ENCODE measurements at places on chromosomes 1 and 21. TPM values are rescaled to one million over a fixed set of nuclear protein-coding genes. Genes with fewer than 3 reads are reported as not detected.

Gene OR2L5
- total RNA-seq, result not detected

Gene VWA1
- 5.5 TPM for total RNA-seq

Gene TMEM50B
- 12.0 TPM for total RNA-seq

Gene PLPPR4
- not detected for total RNA-seq

Gene PEAR1
- 0.36 TPM for total RNA-seq

Gene RHD
- total RNA-seq, result not detected

Gene C1orf50
- 6.4 TPM for total RNA-seq

GRCh38 chr1:29581256-29581655 lies 344.9 kb downstream of the PTPRU start:
- DNase-seq, result no peak
- H3K36me3 ChIP-seq, result no peaks in the 10 kb centered on the region

DNA sequence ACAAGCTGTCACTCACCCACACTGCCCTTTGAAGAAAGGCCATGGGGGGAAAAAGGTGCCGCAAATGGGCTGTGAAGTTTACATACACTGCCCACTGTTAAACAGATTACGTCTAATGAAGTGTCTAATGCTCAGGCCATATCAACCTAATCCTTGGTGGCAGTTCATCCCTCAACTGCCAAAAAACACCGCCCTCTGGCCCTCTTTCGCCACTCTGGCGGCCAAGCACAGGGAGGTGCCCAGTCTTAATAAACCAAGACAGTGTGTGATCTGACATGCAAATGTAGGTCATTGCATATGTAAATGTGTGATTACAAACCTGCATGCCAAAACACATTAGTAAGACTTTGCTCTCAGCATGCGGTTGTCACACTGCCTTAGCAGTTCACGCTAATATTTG lies 89.5 kb downstream of the NEK7 start:
- peaks cover 10% of the 10 kb centered on the region for H3K4me1 ChIP-seq
- no peak overlapping the region for H3K4me3 ChIP-seq
- no peaks in the 10 kb centered on the region for H3K27me3 ChIP-seq
- H3K27ac ChIP-seq, result no peak overlapping the region
- H3K36me3 ChIP-seq, result peaks cover 10% of the 10 kb centered on the region

- no peak for DNase-seq
- no peak overlapping the region for H3K4me3 ChIP-seq
- H3K4me1 ChIP-seq, result no peaks in the 10 kb centered on the region
- no peaks in the 10 kb centered on the region for H3K36me3 ChIP-seq
These were observed 8.6 kb downstream of the WLS start for GRCh38 chr1:68223687-68224086.

DNA sequence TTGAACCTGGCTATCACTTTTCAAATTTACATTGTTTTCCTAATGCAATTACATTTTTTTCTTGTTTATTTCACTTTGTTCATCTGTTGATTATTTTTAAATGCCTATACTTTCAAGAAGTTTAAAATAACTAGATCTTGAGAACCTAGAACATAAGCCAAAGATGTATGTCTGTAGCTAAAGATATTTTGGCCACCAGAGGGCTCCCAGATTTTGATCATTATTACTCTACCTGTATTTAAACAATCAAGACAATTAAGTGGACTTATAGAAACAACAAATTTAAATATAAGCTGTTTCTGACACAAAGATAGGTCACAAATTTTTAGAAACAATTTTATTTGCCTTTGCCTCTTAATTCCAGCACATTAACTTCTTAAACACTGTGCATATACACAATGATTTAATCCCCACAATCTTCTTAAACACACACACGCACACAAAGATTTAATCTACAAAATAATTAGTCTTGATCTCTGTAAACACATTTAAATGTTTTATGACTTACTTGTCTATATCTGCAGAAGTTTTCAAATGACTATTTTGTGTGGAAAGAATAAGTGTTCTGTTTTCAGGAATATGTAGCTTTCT lies 380.0 kb downstream of the DSCAM start:
- no peak for DNase-seq
- no peak overlapping the region for H3K27ac ChIP-seq
- no peaks in the 10 kb centered on the region for H3K4me1 ChIP-seq
- H3K36me3 ChIP-seq, result no peaks in the 10 kb centered on the region
- H3K4me3 ChIP-seq, result no peak overlapping the region

DNA sequence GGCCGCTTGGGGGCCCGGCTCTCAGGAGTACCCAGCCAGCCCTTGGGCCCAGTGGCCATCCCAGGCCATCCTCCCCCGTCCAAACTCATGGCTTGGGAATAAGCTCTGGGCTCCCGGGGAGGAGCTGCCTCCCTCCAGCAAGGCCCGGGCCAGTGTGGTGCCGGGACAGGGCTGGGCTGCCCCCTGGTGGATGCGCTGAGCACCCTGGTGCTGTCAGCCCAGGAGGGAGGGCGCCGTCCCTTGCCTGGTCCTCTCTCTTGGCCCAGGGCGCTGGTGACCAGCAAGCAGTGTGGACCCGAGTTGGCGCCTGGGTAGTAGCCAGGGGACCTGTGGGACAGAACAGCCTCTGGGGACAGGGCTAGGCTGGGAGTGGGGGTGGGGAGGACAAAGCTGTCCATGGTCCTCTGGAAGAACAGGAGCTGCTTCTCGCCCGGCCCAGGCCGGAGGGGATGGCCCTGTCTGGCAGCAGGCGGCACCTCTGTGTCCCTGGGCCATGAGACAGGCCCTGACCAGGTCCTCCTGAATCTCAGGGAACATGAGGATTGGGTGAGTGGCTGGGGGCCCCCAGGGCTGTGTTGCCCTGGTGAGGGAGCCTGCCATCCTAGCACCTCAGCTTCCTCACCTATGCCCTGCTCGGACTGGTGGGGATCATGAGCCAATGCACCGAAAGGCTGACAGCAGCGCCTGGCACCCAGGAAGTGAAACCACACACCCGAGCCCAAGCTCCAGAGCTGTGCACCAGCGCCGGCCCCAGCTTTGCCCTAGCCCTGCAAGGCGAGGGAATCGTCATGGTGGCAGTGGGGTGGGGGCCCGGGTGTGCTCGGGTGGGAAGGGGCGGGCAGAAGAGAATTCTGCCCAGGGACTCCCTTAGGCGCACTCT lies 9.4 kb downstream of the MORN1 start:
- no peaks in the 10 kb centered on the region for H3K27me3 ChIP-seq
- peak; percentile 67 for DNase-seq
- no peaks in the 10 kb centered on the region for H3K4me1 ChIP-seq

DNA sequence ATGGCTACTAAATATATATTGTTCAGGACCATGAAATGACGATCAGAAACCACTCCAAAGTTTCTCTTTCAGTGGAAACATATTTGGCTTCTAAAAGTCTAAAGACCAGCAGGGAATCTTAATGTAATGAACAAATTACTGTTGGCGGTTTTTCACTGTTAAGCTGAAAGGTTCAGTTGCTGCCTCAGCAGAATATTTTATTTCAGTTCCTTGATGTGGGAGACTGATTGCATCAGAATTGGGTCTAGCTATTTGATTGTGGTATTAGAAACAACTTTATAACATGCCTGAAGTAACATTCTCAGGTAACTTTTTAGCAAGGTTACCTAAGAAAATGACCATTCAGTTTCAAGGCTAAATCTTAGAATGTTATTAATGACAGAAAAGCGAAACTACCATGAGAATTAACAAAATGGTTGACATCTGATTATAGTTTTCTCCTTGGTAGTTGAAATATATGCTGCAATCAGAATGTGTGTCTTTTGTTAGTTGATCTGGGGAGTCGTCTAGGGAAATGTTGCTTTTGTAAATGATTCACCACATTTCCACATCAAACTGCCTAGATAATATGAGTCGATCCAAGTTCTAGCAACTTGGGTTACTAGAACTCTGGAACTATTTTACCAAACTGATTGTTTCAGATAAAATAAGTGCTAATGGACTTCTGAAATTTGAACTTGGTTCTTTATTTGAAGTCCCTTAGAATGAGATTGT lies 200.4 kb downstream of the HMCN1 start:
- H3K36me3 ChIP-seq, result no peaks in the 10 kb centered on the region
- DNase-seq, result no peak
- H3K27me3 ChIP-seq, result no peaks in the 10 kb centered on the region
- H3K4me3 ChIP-seq, result no peak overlapping the region

- peak overlapping the region; percentile 57 for H3K4me3 ChIP-seq
- peaks cover 32% of the 10 kb centered on the region for H3K36me3 ChIP-seq
- DNase-seq, result peak; percentile 73
- peaks cover 6% of the 10 kb centered on the region for H3K27me3 ChIP-seq
- peak overlapping the region; percentile 84 for H3K27ac ChIP-seq
These were observed 58.5 kb downstream of the TENT5C start for GRCh38 chr1:117664314-117664713.

DNA sequence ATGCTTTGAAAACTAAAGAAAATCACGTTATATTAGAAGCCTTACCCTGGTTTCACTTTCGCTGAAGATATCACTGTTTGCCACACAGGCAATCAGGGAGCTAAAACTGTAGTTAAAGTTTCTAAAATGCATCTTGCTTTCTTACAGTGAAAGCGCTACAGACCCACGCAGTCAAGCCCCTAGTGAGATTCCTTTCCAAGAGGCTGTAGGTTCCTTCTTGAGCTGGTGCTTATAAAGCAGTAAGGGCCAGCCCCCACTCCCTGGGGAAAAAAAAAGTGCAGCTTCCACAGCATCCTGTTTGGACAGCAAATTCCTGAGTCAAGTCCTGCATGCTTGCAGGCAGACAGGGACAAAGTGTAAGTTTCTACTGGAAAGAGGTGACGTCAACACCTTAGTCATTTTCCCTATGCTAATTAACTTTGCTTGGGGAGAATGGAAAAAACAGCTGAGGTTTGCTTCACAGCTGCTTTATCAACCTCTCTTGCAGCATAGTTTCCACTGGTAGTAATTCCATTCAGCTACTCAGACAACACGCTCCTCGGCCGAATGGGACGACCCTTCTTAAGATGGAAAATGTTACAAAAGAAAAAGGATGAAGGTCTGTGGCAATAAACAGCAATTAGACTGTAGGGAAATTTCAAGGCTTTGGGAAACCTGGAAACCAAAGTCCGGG lies 14.7 kb upstream of the KCNE1 start:
- peaks cover 33% of the 10 kb centered on the region for H3K4me1 ChIP-seq
- peak overlapping the region; percentile 66 for H3K4me3 ChIP-seq
- H3K27ac ChIP-seq, result peak overlapping the region; percentile 89
- H3K36me3 ChIP-seq, result no peaks in the 10 kb centered on the region

GRCh38 chr1:164473544-164473943 lies 85.4 kb upstream of the PBX1 start:
- no peaks in the 10 kb centered on the region for H3K36me3 ChIP-seq
- H3K4me3 ChIP-seq, result no peak overlapping the region
- no peaks in the 10 kb centered on the region for H3K4me1 ChIP-seq
- no peak for DNase-seq

GRCh38 chr1:116031302-116031835 lies 55.1 kb downstream of the SLC22A15 start:
- H3K4me1 ChIP-seq, result no peaks in the 10 kb centered on the region
- no peak overlapping the region for H3K4me3 ChIP-seq
- no peak for DNase-seq
- H3K27ac ChIP-seq, result no peak overlapping the region

GRCh38 chr1:47638240-47638639 lies 200.4 kb downstream of the FOXD2 start:
- H3K4me1 ChIP-seq, result no peaks in the 10 kb centered on the region
- H3K36me3 ChIP-seq, result no peaks in the 10 kb centered on the region
- no peak overlapping the region for H3K27ac ChIP-seq
- DNase-seq, result no peak
- no peak overlapping the region for H3K4me3 ChIP-seq

- no peak for DNase-seq
- H3K36me3 ChIP-seq, result no peaks in the 10 kb centered on the region
- H3K4me3 ChIP-seq, result no peak overlapping the region
These were observed 537.7 kb downstream of the LMO4 start for GRCh38 chr1:87866416-87866815.

DNA sequence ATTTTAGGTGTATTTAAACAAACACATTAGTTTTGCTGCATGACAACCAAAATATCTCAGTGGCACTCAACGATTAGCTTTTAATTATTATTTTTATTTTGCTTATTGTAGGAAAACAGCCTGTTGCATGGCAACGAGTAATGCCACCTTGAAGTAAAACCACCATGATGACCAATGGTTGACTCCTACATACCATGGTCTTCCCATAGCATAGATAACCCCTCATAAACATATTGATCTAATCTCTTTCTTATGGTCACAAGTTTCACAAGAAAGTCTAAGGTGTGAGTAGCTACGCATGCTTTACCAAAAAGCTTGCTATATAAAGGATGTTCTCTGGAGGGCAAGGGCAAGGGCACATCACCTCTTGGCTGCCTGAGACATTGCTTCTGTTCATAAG lies 61.5 kb upstream of the PTBP2 start:
- no peak overlapping the region for H3K27ac ChIP-seq
- no peaks in the 10 kb centered on the region for H3K27me3 ChIP-seq
- H3K4me1 ChIP-seq, result no peaks in the 10 kb centered on the region
- H3K36me3 ChIP-seq, result no peaks in the 10 kb centered on the region
- H3K4me3 ChIP-seq, result no peak overlapping the region
- DNase-seq, result no peak

GRCh38 chr1:17649371-17650106 lies 105.6 kb upstream of the ACTL8 start:
- H3K36me3 ChIP-seq, result no peaks in the 10 kb centered on the region
- H3K4me1 ChIP-seq, result no peaks in the 10 kb centered on the region
- H3K4me3 ChIP-seq, result no peak overlapping the region
- H3K27ac ChIP-seq, result no peak overlapping the region
- no peak for DNase-seq

DNA sequence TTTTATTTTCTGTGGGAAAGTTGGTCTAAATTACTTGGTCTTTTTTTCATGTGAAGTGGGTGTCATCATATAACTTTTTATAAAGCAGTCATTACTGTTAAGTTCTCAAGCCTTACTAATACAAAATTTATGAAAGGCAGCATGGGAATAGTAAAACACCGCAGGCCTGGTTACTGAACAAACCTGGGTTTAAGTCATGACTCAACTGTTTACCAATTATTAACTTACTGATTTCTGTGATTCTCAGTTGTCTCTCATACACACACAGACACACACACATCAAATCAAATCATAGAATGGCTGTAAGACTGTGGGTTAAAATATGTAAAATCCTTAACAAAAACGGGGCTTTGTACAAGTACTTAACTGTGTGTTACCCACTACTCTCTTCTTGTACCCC lies 14.6 kb downstream of the MAEL start:
- DNase-seq, result no peak
- peaks cover 4% of the 10 kb centered on the region for H3K27me3 ChIP-seq
- H3K27ac ChIP-seq, result no peak overlapping the region
- H3K36me3 ChIP-seq, result peaks cover 1% of the 10 kb centered on the region
- H3K4me1 ChIP-seq, result peaks cover 14% of the 10 kb centered on the region

GRCh38 chr1:23481026-23481597 lies 2.9 kb downstream of the ASAP3 start:
- peaks cover 16% of the 10 kb centered on the region for H3K4me1 ChIP-seq
- peaks cover 55% of the 10 kb centered on the region for H3K27me3 ChIP-seq
- DNase-seq, result no peak
- H3K27ac ChIP-seq, result no peak overlapping the region
- no peaks in the 10 kb centered on the region for H3K36me3 ChIP-seq

- H3K4me3 ChIP-seq, result no peak overlapping the region
- no peak for DNase-seq
- no peaks in the 10 kb centered on the region for H3K27me3 ChIP-seq
- H3K27ac ChIP-seq, result no peak overlapping the region
- peaks cover 57% of the 10 kb centered on the region for H3K4me1 ChIP-seq
- no peaks in the 10 kb centered on the region for H3K36me3 ChIP-seq
These were observed 105.1 kb upstream of the DPH5 start for GRCh38 chr1:101130673-101131072.

- no peak overlapping the region for H3K27ac ChIP-seq
- H3K36me3 ChIP-seq, result no peaks in the 10 kb centered on the region
- no peak for DNase-seq
- H3K4me1 ChIP-seq, result no peaks in the 10 kb centered on the region
These were observed 409.5 kb downstream of the PLPP3 start for GRCh38 chr1:56169856-56170255.

Measured in activated T-helper 1 cell treated with anti-CD3 and anti-CD28 coated beads, Interleukin-12 subunit alpha, Interleukin-12 subunit beta, Interleukin-2, Interleukin-4 antibody, amounts not matched to agents 30 ng/mL and 10 ng/mL and 1 ng/mL, durations not matched to agents 14 hours and 24 hours and 36 hours (primary cell).